NCI-H2081 treated with DMSO at 0.1 percent for 48 hours (cell line): ENCODE measurements at places on chromosomes 12 and 14.

DNA sequence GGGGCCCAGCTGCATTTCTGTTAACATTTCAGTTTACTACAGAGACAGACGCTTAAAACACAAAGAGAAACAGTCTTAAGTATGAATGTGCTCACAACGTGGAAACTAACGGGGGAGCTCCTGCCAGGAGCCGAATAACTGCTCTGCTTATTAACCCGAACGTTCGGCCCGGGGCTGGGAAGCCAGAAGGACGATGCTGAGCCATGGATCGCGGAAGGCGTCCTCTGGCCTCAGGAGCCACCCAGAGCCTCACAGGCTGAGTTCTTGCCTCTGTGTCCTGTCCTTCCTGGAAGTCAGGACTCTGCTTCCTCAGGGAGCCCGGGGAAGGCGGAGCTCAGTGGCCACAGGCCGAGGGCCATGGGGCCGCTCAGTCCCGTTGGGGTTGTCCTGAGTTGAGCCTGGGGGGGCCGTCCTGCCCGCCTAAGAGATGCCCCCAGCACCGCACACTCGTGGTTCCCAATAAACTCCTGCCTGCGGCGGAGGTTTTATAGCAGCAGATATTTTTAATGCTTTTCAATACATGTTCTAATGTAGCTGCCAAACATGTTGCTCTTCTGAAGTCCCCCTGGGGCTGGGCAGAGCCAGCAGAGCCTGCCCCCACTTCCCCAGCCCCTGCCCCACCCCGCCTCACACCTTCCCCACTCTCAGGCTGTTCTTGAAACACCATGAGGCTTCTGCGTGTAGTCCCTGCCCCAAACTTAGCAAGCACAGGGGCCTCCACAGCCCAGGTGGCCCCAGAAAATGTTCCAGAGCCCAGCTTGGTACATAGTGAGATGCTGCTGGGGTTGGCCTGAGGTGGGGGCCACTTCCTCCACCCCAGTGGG lies 3.4 kb upstream of the TEX22 start:
- DNase-seq: no peak

DNA sequence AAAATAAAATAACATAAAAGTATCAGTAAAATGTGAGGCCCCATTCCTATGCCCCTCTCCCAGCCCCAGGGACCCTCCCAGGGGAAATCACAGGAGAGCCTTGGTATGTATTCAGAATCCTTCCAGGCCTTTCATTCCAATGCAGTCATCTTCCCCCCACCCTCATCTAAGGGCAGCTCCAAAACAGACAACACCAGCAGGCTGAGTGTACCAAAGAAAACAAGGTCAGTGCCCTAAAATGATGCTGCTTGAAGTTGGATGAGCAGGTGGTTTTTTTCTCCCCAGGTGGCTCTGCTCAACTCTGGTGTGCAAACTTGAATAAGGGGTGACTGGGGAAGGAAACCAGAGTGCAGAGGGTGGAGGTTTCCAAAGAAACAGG lies 56.2 kb downstream of the TSPAN9 start:
- no peak for DNase-seq

- DNase-seq: no peak
Measured at GRCh38 chr14:52119030-52119429, 50.2 kb upstream of the NID2 start.

- no peak for DNase-seq
Measured at GRCh38 chr12:6941782-6942181, 1.8 kb upstream of the RNU7-1 start.

DNA sequence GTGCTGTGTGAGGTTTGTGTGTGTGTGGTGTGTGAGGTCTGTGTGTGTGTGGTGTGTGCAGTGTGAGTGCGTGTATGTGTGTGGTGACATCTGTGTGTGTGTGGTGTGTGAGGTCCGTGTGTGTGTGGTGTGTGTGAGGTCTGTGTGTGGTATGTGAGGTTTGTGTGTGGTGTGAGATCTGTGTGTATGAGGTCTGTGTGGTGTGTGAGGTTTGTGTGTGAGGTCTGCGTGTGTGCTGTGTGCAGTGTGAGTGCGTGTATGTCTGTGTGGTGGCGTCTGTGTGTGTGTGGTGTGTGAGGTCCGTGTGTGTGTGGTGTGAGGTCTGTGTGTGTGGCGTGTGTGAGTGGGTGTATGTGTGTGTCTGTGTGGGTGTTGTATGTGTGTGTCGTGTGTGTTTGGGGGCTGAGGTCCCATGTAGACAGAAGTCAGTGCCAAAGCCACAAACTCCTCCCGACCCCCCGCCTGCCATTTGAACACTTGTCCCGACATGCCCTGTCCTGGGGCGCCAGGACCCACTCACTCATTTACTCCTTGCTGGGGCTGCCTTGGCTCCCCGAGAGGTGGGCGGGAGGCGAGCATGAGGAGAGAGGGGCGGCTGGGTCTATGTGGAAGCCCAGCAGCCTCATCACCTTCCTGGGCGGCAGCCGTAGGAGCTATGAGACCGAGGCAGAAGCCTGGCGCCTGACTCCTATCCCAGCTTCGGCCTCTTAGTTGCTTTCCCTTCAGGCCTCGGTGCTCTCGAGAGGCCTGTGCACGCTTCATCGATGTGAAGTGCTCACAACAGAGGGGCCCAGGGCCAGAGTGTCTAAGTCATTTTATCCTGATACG lies 20.5 kb downstream of the RILPL1 start:
- no peak for DNase-seq

- no peak for DNase-seq
Measured at GRCh38 chr14:49189375-49189774, 396.8 kb downstream of the RPS29 start.

- DNase-seq: no peak
Measured at GRCh38 chr14:35883677-35884293, 57.6 kb downstream of the BRMS1L start.

DNA sequence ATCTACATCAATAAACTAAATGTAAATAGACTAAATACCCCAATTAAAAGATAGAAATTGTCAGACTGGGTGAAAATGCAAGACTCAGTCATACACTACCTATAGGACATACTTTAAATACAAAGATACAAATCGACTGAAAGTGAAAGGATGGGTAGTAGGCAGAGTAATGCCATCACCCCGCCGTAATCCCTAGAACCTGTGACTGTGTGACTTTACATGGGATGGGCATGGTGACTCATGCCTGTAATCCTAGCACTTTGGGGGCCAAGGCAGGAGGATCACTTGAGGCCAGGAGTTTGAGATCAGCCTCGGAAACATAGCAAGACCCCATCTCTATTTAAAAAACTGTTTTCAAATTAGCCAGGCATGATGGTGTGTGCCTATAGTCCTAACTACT lies 2.6 kb upstream of the EVL start:
- no peak for DNase-seq

DNA sequence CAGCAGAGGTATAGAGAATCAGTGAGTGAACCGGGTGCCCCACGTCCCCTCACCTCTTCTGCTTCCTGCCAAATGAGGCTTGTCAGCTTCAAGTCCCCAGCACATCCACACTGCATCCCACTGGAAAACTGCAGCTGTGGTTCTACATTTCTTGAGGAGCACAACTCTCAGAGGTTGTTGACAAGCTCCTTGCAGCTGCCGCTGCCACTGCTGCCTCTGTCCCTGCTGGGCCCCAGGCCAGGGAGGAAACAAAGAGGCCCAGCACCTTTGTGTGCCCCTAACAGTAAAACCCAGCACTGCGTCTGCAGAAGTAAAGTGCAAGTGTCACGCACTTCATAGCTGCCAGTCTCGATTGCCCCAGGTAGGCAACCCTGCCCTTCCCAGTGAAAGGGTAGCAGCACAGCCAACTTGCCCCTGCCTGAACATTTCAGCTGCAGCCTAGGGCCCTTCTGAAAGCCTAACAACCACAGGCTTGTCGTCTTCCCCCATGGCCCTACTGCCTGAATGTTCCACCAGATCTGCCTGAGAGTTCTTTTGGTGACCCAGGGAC lies 1162.1 kb upstream of the USP15 start:
- no peak for DNase-seq

DNA sequence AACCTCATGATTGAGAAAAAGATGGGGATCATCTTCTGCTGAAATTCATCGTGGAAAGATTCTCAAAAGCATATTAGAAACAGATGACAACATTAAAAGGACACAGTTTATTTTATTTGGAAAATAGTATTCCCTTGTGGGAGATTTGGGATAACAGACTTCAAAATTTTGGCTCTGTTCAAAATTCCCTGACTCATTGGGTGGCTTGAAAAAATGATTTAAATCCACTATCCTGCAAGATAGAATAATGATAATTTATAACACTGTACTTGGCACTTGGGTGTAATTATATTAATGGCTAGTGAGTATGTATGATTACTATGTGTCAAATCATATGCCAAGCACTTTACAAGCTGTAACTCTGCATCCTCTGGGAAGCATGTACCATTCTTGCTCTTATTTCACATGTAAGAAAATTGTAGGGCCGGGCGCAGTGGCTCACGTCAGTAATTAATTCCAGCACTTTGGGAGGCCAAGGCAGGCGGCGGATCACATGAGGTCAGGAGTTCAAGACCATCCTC lies 128.8 kb downstream of the LMNTD1 start:
- DNase-seq: no peak
